CD4-positive, alpha-beta T cell (primary cell): ENCODE measurements at places on chromosomes 11 and 22. TPM values are rescaled to one million over a fixed set of nuclear protein-coding genes. Genes with fewer than 3 reads are reported as not detected.
A peak's percentile ranks its signal among the peaks of the same experiment; 100 is the strongest.

The TUBA8 gene
- total RNA-seq = 0.47 TPM

The NOX4 gene
- not detected for total RNA-seq

The MS4A8 gene
- total RNA-seq = not detected

DNA sequence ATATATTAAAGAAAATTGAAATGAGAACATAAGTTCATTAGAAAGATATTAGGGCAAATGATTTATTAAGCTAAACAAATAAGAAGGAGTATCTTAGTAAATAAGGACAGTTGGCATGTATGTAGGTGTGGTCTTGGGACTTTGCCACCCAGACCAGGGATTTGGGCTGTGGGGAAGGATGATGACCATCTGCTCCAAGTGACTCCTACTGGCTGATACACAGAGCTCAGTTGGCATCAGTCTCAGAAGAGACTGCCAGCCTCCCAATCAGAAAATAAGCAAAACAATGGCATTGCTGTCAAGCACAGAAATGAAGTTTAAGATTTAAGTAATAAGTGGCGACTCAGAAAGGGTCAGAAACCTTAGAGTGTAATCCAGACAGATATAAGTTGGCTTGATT lies 49.5 kb downstream of the PAX6 start:
- no peak for DNase-seq
- H3K4me3 ChIP-seq = no peak overlapping the region
- no peaks in the 10 kb centered on the region for H3K36me3 ChIP-seq

DNA sequence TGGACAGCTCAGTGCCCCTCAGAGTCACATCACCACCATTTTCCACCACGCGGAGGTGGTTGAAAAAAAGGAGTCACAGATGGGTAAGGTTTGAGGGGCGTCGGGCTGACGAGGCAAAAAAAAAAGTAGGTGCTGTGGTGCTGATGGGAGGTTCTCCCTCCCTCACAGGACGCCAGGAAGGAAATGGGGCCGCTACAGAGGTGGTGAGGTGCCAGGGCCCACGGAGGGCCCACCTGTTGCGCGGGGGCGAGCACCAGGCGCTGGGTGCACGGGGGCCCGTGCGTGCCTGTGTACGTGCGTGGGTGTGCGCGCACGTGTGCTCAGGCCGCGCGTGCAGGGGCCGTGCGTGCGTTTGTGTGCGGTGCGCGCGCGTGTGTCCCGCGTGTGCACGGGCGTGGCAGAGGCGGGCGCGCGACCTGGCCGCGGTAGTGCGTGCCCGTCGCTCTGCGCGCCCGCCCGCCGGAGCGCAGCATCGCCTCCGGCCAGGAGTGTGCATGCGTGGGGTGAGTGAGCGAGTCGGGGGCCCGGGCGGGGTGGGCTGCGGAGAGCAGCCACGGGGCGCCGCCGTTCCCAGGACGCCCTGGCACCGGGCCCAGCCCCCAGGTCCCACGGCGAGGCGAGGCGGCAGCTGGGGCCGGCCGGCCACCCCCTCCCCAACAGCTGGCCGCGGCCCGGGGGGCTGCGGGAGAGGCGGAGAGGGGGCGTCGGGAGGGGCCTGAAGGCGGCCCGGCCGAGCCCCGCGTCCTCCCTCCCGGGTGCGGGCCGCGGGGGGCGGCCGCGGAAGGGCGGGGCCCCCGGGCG lies 2.8 kb downstream of the PDGFB start:
- peak; percentile 91 for DNase-seq
- H3K27me3 ChIP-seq = peaks cover 5% of the 10 kb centered on the region
- H3K27ac ChIP-seq = peak overlapping the region; percentile 44
- H3K4me3 ChIP-seq = peak overlapping the region; percentile 72
- H3K4me1 ChIP-seq = peaks cover 76% of the 10 kb centered on the region

DNA sequence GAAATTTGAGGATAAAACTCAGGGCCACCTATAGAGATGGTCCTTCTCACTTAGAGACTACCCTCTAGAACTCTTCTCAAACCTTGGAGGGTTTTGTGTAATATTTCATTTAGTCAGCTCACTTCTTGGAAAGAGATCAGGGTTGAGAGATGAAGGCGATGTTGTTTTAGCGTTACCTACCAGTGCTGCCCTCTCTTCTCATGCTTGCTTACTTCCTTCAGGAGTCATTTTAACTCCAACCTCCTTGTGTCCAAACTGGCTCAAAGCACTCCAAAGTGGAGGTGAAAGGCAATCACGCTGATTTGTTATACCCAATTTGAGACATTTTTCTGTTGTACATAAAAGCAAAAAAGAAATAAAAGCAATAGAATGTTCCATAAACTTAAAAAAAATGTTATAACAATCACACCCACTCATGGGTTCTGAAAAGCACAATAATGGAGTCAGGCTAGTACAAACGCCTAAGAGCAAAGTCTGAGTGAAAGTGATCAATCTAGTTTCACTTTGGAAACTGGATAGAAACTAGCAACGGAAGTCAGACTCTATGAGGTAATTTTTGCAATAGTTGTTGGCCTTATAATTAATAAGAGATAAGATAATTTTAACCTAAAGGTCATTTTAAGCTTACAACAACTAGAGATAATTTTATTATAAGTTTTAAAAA lies 117.1 kb downstream of the MRTFA start:
- H3K27ac ChIP-seq = peak overlapping the region; percentile 49
- H3K4me1 ChIP-seq = peaks cover 23% of the 10 kb centered on the region
- H3K4me3 ChIP-seq = peak overlapping the region; percentile 51
- no peak for DNase-seq
- no peaks in the 10 kb centered on the region for H3K36me3 ChIP-seq

DNA sequence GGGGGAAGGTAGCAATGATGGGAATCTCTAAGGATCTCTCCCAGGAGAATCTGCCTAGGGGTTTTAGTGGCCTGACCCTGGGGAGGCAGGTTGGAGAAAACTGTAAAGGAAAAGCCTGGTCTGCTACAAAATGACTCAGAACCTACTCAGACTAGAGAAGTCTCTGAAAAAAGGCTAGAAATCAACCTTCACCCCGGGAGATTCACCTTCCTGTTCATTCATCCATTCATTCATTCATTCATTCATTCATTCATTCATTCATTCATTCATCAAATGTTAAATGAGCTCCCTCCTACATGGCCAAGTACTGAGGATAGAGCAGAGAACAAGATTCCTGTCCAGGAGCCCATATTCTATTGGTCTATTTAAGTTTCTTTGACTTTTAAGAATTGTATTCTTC lies 8.9 kb upstream of the ANKK1 start:
- H3K4me3 ChIP-seq = no peak overlapping the region
- no peak for DNase-seq
- no peaks in the 10 kb centered on the region for H3K36me3 ChIP-seq
- H3K4me1 ChIP-seq = no peaks in the 10 kb centered on the region

- H3K4me3 ChIP-seq = no peak overlapping the region
- H3K27ac ChIP-seq = no peak overlapping the region
- H3K27me3 ChIP-seq = no peaks in the 10 kb centered on the region
Observed at GRCh38 chr11:69328231-69328630, 34.3 kb downstream of the MYEOV start.

- no peaks in the 10 kb centered on the region for H3K36me3 ChIP-seq
- DNase-seq = no peak
- no peak overlapping the region for H3K4me3 ChIP-seq
- H3K27me3 ChIP-seq = no peaks in the 10 kb centered on the region
- no peaks in the 10 kb centered on the region for H3K4me1 ChIP-seq
- no peak overlapping the region for H3K27ac ChIP-seq
Observed at GRCh38 chr11:57190548-57190947, 8.8 kb downstream of the LRRC55 start.

- H3K36me3 ChIP-seq = peaks cover 62% of the 10 kb centered on the region
- DNase-seq = no peak
- H3K4me3 ChIP-seq = no peak overlapping the region
- H3K4me1 ChIP-seq = no peaks in the 10 kb centered on the region
- no peak overlapping the region for H3K27ac ChIP-seq
- no peaks in the 10 kb centered on the region for H3K27me3 ChIP-seq
Observed at GRCh38 chr22:27895600-27895999, 23.5 kb downstream of the PITPNB start.

- no peak overlapping the region for H3K4me3 ChIP-seq
- no peak for DNase-seq
- H3K27me3 ChIP-seq = no peaks in the 10 kb centered on the region
Observed at GRCh38 chr11:62607714-62608113, 4.9 kb downstream of the EML3 start.

GRCh38 chr11:106523171-106523570 lies 445.7 kb downstream of the AASDHPPT start:
- DNase-seq = no peak
- no peak overlapping the region for H3K4me3 ChIP-seq
- H3K27me3 ChIP-seq = no peaks in the 10 kb centered on the region
- H3K36me3 ChIP-seq = no peaks in the 10 kb centered on the region

DNA sequence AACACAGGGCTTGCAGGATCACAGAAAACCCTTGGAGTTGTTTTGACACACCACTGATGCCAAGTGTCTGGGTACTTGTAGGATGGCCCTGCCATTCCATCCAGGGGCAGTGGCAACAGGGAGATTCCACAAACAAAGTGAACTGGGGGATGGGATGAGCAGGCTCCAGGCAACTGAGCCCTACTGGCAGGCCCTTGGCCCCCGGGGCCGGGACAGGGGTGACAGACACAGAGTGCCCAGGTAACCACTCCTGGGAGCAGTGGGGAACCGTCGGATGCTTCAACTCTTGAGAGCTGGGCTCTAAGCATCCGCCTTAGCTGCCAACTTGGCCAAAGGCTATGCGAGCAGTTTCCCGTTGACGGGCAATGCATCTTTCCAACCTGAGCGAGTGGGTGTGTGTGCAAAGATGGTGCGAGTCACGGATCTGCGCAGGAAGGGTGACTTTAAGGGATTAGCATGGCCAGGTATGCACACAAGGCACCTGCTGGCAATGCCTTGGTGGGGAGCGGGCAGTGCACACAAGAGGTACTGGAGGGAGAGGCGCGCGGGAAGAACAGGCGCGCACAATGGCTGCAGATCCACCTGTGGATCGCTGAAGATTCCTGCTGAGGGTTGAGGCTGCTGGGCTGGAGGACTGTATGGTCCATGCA lies 83.1 kb upstream of the PRODH start:
- H3K27me3 ChIP-seq = peaks cover 25% of the 10 kb centered on the region
- no peak for DNase-seq
- no peaks in the 10 kb centered on the region for H3K4me1 ChIP-seq
- no peak overlapping the region for H3K4me3 ChIP-seq
- no peak overlapping the region for H3K27ac ChIP-seq

GRCh38 chr22:44046485-44047141 lies 22.5 kb downstream of the PARVB start:
- no peak overlapping the region for H3K27ac ChIP-seq
- H3K4me3 ChIP-seq = no peak overlapping the region
- H3K4me1 ChIP-seq = peaks cover 22% of the 10 kb centered on the region
- no peaks in the 10 kb centered on the region for H3K36me3 ChIP-seq
- DNase-seq = no peak

- DNase-seq = no peak
- H3K36me3 ChIP-seq = peaks cover 12% of the 10 kb centered on the region
- H3K27me3 ChIP-seq = no peaks in the 10 kb centered on the region
- no peaks in the 10 kb centered on the region for H3K4me1 ChIP-seq
- no peak overlapping the region for H3K27ac ChIP-seq
Observed at GRCh38 chr11:88284336-88285050, 53.0 kb downstream of the CTSC start.

- no peak overlapping the region for H3K4me3 ChIP-seq
- no peaks in the 10 kb centered on the region for H3K4me1 ChIP-seq
- no peak for DNase-seq
- H3K27me3 ChIP-seq = no peaks in the 10 kb centered on the region
Observed at GRCh38 chr22:48849963-48850657, 977.6 kb downstream of the BRD1 start.

- peaks cover 12% of the 10 kb centered on the region for H3K4me1 ChIP-seq
- H3K27ac ChIP-seq = no peak overlapping the region
- peaks cover 8% of the 10 kb centered on the region for H3K27me3 ChIP-seq
- H3K36me3 ChIP-seq = peaks cover 38% of the 10 kb centered on the region
- DNase-seq = no peak
Observed at GRCh38 chr22:29301716-29302401, 4.6 kb upstream of the GAS2L1 start.

GRCh38 chr11:37786214-37786755 lies 1188.2 kb upstream of the RAG2 start:
- H3K36me3 ChIP-seq = no peaks in the 10 kb centered on the region
- no peaks in the 10 kb centered on the region for H3K4me1 ChIP-seq
- no peak for DNase-seq

DNA sequence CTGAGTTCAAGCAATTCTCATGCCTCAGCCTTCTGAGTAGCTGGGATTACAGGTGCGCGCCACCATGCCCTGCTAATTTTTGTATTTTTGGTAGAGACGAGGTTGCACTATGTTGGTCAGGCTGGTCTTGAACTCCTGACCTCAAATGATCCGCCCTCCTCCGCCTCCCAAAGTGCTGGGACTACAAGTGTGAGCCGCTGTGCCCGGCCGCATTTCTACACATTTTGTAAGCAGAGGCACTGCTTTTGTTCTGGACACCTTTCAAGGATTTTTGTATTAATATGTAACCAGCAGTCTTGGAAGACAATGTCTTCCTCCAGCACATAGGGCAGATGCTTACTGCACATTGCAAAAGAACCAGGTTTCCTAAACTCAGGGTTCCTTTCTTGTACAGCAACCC lies 11.4 kb upstream of the VSIG10L2 start:
- no peaks in the 10 kb centered on the region for H3K27me3 ChIP-seq
- no peak for DNase-seq
- H3K4me1 ChIP-seq = peaks cover 7% of the 10 kb centered on the region
- no peak overlapping the region for H3K27ac ChIP-seq
- no peaks in the 10 kb centered on the region for H3K36me3 ChIP-seq

GRCh38 chr11:61897387-61898246 lies 6.3 kb upstream of the FADS3 start:
- H3K4me3 ChIP-seq = no peak overlapping the region
- H3K27ac ChIP-seq = no peak overlapping the region
- H3K27me3 ChIP-seq = no peaks in the 10 kb centered on the region
- H3K36me3 ChIP-seq = no peaks in the 10 kb centered on the region
- peak; percentile 66 for DNase-seq

- H3K4me3 ChIP-seq = no peak overlapping the region
- no peak for DNase-seq
- no peaks in the 10 kb centered on the region for H3K27me3 ChIP-seq
- no peak overlapping the region for H3K27ac ChIP-seq
- H3K36me3 ChIP-seq = no peaks in the 10 kb centered on the region
Observed at GRCh38 chr11:59198726-59199125, 14.0 kb downstream of the MPEG1 start.

DNA sequence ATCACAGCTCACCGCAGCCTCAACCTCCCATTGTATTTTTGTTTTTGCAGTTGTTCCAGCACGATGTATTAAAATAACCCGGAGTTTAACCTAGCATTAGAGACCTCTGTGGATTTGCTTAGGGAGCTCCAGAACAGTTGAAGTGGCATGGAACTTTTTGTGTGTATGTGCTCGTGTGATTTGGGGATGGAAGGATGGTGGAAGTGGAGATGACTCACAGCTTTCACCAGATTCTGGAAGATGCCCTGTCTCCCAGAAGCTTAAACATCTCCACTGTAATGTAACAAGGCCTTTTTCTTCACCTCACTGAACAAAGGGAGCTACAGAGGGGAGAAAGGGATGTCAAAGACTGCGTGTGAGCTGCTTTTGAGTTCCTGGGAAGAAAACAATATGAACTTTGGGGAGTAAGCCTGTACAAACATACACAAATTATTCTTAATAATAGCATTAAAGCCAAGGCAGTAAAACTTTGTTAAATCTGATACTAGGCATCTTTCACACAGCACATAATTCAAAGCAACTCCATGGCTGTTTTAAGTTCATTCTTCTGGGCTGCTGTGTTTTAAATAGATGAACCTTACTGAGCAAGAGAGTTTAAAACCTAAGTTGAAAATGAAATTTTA lies 226.4 kb downstream of the ADAMTS15 start:
- no peaks in the 10 kb centered on the region for H3K27me3 ChIP-seq
- H3K27ac ChIP-seq = no peak overlapping the region
